NCI-H1092 (cell line): ENCODE measurements at places on chromosomes 6 and 20.

DNA sequence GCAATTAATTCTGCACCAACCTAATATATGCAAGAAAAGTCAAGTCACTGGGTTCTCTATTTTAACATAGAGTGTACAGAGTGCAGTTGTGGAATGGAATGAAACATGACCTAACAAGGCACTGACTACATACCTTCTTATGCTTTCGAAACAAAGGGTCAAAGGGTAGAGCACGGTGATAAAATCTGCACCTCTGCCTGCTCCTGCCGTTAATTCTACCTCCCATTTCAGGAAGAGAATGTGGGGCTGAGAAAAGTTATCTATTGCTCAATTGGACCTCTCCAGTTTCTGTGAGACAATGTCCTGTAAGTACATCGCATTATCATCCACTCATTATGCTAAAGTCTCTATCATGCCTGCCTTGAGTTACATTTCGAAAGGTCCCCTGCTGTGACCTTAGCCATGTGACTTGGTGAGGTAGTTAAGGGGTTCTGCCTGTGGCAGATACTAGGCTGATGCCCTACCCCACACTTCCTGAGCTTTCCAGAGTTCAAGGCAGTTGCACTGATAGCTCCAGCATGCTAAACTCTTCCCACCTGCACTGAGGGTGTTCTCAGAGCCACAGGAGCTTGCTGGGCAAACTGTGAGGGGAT, 14.0 kb upstream of the MOCS1 start:
- DNase-seq, result no peak

DNA sequence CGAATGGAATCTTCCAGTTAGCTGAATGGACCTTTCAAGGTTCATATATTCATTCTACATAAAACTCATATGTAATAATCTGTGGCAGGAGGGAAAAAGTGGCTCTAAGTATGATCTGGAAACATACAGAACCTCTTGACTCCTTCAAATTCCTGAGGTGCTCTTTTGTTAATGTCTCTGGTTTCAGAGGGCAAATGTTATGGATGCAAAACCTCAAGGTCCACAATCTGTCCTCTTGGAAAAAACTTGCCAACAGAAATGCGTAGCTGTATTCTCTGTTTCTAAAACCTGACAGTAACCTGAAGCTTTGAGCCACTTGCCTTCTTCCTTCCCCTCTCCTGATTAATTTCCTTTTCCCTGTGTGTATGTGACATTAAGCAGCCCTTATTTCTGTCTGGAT, 80.9 kb upstream of the SUPT3H start:
- no peak for DNase-seq

DNA sequence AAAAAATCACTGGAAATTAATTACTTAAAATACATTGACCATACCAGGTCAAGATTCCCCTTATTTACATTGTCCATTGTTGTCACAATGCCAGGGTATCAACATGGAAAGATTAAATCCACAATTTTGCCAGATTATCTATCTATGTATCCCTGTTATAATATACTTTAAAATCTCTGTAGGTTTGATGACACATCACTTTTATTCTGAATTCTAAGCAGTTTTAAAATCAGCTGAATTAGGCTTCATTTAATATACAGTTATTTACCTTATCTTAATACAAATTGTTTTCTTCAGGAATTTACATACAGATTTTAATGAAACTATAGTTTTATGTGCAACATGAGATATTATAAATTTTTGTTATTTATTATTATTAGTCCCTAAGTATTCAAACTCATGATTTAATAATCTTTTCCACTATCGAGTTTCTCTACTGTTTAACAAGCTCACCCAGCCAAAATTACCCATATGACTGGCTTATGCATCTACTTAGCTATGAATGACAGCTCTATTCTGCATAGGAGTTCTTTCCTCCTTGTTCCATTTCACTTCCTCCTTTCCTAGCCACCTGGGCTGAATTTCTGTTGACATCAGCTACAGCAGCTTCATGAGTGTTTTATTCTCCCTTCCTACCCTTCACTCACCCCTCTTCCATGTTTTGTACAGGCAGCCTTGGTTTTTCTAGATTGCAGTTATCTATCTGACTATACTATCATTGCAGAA, 654.2 kb upstream of the MAP3K7 start:
- DNase-seq, result no peak

GRCh38 chr20:34177052-34177451, 64.2 kb upstream of the ASIP start:
- DNase-seq, result no peak

GRCh38 chr20:16143596-16143995, 429.7 kb downstream of the KIF16B start:
- DNase-seq, result no peak

- DNase-seq, result no peak
These were observed 21.0 kb upstream of the RIN2 start for GRCh38 chr20:19737025-19737424.

DNA sequence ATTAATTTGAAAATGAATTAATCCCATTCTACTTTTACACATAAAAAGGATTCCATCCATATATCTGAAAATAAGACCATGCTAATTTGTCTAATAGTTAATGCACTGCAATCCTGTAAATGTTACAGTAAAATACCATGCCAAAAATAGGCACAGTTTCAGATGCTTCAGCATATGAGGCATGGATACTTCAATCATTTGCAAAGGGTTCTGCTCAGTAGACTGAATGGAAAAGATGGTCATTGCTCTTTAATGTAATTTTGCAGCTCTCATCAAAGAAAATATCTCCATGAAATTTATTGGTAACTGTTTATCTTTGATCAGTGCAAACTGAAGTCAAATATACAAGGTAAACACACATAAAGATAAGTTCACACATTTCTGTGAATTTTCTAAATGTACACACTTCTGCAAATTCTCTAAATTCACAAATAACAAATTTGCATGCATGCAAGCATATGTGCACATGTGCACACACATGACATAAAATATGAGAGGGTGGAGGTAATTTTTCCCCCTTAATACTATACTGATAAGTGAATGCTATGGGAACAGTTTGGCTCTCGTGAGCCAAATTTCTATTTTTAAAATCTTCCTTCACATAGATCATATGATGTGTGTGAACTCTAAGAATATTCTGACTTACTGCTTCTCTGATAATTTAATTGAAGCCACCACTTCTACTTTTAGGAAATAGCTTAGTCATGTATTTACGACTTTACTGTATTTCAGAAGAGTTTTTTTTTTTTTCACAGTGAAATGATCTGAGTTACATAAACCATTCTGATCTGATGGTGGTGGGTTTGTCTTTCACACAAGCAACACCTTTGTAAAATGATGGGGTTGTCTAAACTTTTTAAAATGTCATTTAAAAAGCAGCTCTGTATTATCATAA, 996.8 kb upstream of the CITED2 start:
- no peak for DNase-seq

DNA sequence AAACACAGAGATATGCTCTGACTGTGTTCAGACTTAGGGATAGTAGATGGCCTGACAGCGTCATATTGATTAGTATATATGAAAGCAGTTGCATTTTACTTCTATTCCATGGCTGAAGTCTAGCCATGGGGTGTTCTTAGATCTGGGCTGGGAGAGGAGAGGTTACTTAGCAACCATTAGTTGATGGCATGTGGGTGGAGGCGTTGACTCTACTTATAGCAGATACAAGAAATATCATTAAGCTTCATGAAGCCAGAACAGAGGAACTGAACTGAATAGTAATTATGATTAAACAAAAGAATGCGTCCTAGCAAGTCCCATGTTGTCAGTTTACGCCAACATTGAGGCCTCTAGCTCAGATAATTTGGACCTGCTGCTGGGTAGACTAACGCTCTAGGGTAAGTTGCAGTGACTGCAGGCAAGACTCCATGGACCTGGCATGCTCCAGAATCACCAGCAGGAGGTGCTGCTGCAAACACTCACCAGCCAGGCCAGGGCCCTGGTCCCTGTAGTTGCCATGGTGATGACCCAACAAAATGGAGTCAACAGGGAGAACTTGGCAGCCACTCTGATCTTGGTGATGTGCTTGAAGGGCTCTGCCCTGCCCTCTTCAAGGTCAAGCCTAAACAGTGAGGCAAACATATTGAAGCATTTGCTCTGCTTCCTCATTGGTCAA, 477.3 kb downstream of the PREX1 start:
- no peak for DNase-seq

DNA sequence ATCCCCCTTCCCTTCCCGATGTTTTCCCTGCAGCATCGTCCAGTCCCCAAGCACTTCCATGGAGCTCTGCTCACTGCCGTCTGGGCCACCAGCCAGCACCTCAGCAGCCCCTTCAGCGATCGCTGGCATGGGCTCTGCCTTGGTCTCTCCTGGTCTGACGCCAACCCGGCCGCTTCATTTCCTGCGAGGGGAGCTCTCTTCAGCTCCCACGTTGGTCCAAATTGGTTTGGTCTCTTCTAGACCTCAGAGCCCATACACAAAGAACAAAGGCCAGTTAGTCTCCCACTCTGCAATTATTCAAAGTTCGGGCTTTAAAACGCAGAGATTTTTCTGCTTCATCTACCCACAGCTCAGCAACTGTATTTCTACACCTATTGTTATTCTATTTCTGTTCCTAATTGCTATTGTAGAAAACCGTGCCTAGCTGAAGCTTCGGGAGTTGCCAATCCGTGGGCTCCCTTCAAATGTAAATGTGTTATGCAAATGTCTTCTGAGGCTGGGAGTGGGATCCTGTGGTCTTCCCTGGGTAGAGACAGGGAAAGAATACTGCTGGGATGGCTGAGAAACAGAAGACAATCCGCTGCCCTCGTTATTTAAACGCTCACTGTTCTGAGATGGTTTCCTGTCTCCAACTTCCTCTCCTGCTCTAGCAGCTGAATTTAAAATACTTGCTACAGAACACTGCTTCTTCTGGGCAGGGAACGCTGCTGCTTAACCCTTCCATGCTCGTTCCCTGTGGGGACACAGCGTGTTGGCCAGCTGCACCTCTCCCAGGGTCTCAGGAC, 154.2 kb upstream of the QKI start:
- DNase-seq, result peak; percentile 95

- no peak for DNase-seq
These were observed 2.6 kb downstream of the FASTKD5 start for GRCh38 chr20:3156811-3157619.

- DNase-seq, result no peak
These were observed 32.8 kb upstream of the FABP7 start for GRCh38 chr6:122746688-122747087.
